Bone marrow (tissue), 2 donors: ENCODE measurements at places on chromosomes 11 and 22.

DNA sequence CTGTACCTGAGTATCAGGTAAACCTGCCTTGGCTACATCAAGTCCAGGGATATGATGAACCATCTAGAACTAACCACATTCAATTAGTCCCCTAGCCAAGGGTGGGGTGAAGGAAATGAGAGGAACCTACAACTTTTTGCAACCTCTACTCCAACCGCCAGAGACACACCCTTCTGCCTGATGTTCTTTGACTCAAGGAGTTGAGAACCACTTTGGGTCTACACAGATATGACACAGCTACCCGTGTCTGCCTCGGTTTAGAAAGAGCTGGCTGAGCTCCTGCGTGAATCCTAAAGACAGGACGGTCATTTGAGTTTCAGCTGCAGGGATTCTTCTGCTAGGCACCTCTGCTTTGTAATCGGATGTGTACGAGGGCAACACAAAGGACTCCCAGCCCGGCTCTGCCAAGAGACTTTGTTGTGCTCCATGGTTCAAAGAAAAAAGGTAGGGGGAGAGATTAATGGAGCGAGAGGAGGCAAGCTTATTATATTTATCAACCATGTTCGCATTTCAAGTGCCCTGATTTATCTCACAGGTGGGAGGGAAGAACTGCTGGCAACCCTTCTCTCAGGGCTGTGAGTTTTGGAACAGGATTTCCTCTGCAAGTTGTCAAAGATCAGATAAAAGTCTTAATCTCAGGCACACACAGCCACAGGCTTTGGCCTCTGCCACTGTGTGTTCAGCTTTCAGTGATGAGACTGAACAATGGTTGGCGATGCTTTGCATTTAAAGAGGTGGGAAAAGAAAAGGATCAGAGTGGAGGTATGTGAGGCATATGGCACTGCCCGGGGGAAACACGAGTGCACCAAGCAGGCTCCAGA lies 35.1 kb downstream of the FLI1 start:
- DNase-seq: no peak

DNA sequence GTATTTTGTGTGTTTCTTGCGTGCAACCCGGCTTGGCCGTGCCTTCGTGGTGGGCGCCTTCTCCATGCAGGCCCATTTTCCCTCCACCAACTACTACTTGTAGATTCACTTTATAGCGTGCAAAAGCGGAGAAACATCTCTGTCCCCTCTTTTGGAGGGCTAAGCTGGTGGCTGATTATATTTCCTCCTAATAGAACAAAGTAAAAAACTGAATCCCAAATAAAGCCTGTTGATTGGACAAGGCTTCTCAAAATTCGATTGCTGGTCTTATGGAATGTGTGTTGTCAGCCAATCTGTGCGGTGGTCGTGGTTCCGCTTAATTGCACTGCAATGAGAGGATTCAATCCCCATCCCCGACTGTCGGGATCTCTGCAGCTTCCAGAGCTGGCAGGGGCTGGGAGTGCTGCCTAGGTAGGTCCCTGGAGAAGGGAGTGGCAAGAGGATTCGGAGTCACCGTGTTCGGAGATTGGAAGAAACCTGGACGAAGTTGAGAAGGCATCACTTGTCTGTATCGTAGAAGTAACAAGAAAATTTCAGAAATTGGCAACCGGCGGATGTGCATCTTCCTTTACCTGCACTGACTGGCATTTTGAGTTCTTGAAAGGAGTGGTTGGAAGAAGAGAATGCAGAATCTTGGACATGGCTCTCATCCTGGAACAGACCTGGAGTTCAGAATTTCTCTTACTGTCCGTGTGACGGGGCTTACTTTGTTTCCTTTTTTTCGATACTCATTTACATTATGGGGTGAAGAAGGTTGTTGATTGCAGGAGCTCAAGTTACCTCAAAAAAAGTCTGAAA lies 1.1 kb downstream of the HMGXB4 start:
- no peak for DNase-seq

DNA sequence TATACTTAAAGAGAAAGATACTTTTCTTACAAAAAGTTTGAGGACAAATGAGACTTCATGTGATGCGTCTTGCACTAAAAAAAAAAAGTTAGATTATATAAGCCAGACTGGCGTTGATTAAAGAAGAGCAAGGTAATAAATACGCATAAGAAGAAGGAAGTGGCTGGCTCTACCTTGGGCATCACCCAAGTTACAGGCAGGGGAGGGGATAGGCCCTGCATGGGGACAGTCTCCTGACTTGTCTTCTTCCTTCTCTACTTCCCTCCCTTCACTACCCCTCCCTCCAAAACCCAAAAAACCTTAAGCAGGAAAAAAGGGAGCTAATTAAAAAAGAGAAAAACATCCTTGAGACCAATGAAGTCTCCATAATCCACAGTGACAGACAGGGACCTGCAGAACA lies 22.3 kb upstream of the TMA7B start:
- no peak for DNase-seq

- DNase-seq: no peak
These were observed 52.5 kb upstream of the HORMAD2 start for GRCh38 chr22:30027791-30028190.

GRCh38 chr11:32366666-32367065 lies 68.7 kb downstream of the WT1 start:
- DNase-seq: no peak

- DNase-seq: no peak
These were observed 1.8 kb upstream of the DUSP8 start for GRCh38 chr11:1573903-1574237.

GRCh38 chr11:25453471-25453870 lies 878.5 kb upstream of the ANO3 start:
- no peak for DNase-seq

- DNase-seq: no peak
These were observed 204.4 kb downstream of the HIPK3 start for GRCh38 chr11:33461369-33462125.

DNA sequence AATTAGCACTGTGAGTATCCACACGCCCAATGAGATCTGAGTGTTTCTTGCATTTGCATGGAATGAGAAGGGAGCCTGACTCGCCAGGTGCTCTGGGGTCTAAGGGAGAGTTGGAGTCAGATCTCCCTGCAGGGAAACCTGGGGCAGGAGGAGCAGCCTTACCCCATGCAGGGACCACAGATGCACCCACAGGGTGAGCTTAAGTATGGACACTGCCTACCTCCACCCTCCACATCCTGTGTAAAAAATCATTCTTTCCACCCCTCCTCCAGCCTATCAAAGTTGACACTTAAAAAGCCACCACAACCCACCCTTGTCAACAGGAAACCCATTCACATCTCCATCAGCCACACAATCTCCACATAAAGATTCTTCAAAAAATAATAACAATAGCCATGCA lies 67.0 kb upstream of the IGLL5 start:
- no peak for DNase-seq

DNA sequence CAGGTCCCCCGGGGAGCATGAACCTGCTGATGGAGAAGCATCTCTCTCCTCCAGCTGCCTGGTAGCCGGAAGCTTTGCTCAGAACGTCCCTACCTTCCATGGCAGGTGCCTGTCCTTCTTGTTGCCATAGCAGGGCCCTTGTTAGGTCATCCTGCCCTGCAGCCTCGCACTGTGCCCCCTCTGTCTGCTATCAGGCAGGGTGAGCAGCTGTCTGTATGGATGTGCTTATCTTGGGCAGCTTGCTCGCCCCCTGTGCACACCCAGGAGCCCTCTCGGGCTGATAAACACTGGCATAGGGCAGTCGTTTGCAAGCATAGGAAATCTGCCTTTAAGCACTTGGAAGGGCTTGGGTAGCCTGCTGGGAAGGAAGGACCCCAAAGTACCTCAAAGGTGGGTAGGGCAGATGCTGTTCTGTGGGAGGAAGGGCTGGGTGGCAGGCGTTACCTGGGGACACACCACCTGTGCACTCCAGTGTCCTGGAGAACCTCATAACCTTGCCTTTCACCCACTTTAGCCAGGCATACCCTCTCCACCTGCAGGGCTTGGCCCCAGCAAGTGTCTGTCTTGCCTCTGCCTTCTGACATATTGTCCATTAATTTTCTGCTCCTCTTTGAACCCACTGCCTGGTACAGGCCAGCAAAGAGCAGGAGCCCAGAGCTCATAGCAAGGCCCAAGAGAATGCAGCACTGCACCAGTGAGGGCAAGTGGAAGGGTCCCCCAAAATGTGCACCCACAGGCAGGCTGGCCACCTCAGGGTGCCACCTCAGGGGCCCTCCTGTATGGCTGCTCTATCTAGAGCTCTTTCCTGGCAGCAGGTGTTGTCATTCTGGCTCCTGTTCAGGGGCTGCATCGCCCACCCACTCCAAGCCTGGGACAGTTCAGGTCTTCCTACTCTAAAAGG lies 8.0 kb upstream of the COMT start:
- no peak for DNase-seq

- no peak for DNase-seq
These were observed 861 bp upstream of the ZNRF3 start for GRCh38 chr22:28882545-28882877.

DNA sequence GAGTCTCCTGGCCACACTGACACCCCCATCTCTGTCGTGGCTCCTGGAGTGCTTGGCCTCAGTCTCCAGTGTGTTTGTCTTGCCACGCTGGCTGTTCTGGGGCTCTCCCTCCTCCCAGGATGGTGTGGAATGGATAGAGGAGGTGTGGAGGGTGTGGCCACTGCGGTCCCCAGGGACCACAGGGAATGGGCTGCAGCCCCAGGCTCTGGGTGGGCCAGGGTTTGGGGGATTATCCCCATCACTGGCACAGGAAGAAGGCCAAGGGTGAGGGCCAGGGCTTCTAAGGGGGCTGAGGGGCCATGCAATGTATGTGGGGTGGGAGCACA lies 8.1 kb downstream of the GNAZ start:
- no peak for DNase-seq

DNA sequence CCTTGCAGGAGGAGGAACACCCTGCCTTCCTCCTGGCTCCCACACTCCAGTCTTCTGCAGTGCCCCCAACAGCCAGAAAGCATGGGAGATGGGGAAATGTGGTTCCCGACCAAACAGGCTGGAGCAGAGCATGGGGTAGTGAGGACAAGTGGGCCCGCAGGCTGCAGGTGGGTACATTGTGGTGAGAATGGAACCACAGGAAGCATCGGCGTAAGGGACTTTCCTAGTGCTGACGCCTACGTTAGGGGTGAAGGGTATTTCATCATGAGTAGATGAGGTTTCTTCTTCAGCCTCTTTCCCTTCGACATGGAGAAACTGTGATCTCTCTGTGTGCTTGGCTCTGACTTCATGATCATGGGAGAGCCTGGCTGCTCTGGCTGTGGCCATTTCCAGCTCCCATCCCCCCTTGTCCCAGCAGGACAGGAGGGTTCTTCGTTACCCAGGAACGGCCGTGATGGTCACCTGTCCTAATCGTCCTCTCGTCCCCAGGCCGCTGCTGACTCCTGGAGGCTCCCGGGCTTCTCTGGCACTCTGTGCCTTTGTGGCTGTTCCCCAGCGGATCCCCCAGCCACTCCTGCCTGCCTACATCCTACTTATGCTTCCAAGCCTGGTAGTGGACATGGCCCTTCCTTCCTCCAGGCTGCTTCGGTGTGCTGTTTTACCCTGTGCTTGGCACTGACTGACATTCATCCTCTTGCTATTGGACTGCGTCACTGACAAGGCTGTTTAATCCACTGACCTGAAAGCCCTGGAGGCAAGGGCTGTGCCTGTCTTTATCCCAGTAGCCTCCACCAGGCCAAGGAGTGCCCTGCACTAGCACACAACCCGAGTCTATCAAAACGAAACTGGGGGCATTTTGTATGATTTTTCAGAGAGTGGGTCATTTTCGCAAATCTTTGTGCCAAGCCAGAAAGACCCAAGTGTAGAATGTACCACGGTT lies 65.2 kb upstream of the CECR2 start:
- DNase-seq: no peak

- DNase-seq: no peak
These were observed 38.4 kb upstream of the CLMP start for GRCh38 chr11:123233280-123233974.

GRCh38 chr11:58674609-58675008 lies 52.1 kb downstream of the CNTF start:
- no peak for DNase-seq

GRCh38 chr22:37822079-37822833 lies 926 bp upstream of the GALR3 start:
- DNase-seq: no peak

- DNase-seq: no peak
These were observed 538.8 kb upstream of the B3GAT1 start for GRCh38 chr11:134950692-134951304.

DNA sequence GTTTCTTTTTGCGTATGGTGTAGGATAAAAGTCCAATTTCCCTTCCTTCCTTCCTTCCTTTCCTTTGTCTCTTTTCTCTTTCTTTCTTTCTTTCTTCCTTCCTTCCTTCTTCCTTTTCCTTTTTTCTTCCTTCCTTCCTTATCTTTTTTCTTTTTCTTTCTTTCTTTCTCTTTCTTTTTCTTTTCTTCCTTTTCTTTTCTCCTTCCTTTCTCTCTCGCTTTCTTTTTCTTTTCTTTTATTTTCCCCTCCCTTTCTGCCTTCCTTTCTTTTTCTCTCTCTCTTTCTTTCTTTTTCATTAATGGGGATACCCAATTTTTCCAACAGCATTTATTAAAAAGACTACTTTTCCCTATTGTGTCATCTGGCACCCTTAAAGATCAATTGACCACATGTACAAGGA lies 1359.7 kb downstream of the FAM181B start:
- no peak for DNase-seq

DNA sequence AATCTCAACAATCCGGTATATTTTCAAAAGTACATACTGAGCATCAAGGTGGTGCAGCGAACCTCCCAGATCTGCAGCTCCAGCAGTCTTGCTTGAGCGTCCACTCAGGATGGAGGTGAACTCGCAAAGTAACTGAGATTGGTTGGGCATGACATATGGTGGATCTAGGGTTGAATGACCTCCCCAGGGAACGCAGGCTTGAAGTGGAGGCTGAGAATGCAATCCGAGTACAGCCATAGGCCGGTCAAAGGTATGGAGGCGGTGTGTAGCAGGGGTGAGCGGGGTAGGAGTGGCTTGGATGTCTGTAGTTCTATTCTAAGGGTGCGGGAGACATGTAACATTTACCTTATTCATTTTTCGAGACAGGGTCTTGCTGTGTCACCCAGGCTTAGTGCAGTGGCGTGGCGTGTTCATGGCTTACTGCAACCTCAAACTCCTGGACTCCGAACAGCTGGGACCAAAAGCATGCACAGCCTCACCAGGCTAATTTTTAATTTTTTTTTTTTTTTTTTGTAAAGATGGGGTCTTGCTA lies 631 bp upstream of the C22orf39 start:
- DNase-seq: no peak

DNA sequence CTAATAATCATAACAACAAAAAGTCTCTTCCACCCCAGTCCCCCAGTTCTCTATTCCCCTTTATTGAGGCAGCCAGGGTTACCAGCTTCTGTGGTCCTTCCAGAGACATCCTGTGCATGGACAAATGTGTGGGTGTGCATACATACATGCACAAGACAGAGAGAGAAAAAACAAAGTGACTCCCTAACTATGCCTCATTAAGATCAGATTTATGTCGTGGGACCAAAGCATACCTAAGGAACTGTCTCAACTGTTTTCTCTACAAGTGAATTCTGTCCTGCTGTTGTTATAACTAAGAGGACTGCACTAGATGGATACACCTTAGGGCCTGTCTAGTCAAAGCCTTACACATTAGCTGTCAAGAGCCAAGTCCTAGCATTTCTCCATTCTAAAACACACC lies 106.7 kb downstream of the MRTFA start:
- no peak for DNase-seq
